ENCODE measurements at places on chromosomes 16 and 17. TPM values are rescaled to one million over a fixed set of nuclear protein-coding genes. Genes with fewer than 3 reads are reported as not detected.

- DNase-seq: no peak
Measured at GRCh38 chr17:4710693-4711634, 532 bp downstream of the ARRB2 start.

AOC2 gene
- polyA plus RNA-seq: 1.5 TPM

GRCh38 chr16:10895053-10895946 lies 18.3 kb downstream of the CIITA start:
- peak; percentile 77 for DNase-seq

AP2B1 gene
- polyA plus RNA-seq: 143 TPM

- no peak for DNase-seq
Measured at GRCh38 chr17:82962163-82962720, 117.2 kb upstream of the METRNL start.

PRSS53 gene
- polyA plus RNA-seq: 1.3 TPM

DNA sequence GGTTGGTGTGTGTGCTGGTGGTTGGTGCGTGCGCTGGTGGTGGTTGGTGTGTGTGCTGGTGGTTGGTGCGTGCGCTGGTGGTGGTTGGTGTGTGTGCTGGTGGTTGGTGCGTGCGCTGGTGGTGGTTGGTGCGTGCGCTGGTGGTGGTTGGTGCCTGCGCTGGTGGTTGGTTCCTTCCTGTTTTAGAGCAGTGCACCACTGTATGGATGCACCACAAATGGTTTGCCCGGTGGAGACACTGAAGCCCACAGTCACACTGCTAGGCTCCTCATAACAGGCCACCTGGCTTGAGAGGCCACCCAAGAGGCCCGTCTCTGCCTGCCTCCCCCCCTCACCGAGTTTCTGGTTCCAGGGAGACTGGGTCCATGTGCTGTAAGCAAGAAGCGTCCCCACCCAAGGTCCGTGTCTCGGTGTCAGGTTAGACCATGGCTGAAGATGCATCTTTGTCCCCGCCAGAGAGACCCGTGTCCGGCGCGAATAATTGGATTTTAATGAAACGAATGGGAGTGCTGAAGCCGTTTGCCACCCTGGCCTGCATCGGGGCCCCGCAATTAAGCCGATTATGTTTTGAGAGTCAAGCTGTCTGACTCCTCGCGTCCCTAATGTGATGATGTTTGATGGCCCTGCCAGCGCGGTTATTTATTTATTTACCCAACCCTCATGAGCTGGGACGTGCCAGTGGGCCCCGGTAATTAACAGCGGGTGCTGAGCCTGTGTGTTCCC lies 161.3 kb upstream of the GSE1 start:
- DNase-seq: no peak

NHERF1 gene
- 163 TPM for polyA plus RNA-seq

DNA sequence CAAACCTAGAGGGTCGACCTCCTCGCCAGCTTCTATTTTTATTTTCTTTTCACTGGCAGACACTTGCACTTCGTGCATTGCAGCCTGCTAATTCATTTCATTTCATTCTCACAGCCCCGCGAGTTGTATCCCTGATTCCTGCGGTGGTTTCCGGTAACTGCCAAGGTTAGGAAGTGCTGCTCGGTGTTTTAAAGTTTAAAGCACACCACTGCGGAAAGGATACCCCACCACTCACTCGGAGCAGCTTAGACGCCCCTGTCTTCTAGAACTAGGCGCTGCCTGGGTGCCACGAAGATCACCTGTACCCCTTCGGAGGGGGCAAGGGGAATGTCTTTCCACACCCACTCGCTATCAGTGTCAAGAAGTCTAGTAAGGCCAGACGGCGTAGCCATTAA lies 509 bp downstream of the CNEP1R1 start:
- peak; percentile 28 for DNase-seq

DNA sequence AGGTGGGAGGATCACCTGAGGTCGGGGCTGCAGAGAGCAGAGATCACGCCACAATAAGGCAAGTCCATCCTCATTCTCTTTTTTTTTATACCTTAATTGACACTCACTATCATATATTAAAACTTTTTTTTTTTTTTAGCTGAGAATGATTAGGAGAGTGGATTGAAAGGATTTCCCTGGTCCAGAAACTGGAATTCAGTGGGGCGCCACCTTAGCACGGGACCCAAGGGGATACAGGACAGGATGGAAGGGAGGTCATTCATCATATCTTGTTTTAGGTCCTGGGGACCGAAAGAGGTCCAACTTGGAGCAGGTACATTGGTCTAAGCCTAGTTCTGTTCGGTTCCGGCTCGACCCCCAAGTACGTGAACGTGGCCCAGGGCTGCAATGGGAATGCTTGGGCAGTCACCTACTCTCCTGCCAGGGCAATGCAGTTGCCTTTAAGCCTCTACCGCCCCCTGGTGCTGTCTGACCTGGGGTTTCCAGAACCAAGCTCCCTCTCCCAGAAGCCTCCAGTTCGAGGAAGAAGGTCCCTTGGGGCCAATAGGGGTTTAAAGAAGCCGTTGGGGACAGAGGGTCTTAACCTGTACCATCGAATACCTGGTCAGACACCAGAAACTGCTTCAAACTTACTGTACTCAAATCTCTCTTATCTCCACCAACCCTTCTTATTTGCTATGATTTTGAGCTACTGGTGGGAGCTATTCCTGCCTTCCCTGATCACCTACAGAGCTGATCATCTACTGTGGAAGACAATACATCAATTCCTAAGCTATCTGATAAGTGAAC lies 19.9 kb upstream of the GPATCH8 start:
- no peak for DNase-seq

EPN3 gene
- 9.5 TPM for polyA plus RNA-seq

ACD gene
- 23.9 TPM for polyA plus RNA-seq

DNA sequence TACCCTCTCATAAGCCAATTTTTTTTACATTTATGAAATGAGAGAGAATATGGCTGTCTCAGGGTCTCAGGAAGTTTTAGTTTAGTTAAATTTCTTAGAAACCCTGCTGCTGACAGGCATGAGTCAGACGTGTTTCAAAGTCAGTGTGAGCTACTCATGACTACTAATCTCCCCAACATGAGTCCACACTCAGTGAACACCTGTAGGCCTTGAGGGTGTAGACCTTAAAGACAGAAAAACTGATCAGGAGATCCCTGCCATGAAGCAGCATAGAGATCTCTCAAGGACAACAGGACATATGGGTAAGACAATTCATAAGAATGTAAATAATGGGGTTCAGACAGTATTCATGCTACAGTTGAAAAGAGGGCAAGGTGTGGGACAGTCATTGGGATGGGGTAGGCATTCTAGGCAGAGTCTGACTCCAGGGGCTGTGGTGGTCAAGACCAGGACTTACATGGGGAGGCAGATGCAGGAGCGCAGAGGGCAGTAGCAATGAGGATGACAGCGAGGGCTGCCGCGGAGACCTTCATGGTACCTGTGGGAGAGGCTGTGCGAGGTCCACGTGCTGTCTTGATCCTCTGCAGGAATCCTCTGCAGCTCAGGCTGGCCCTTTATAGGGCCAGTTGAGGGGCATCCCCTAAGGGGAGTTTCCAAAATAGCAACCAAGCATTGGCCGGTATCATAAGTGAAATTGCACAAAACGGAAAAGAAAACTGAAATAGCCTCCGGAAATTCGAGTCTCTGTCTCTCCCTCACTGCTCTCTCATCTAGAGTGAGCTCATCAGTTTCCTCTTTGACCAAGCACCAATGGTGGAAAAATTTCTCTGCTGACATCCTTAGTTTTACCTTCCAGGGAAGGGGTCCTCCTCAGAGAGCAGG lies at the start of gene CCL5:
Gene CCL5 (minus strand): TSS at position 588 of the 882 bp plus-strand sequence.
- DNase-seq: no peak

GRCh38 chr17:37648555-37648954 lies 5.3 kb upstream of the DDX52 start:
- DNase-seq: no peak

- no peak for DNase-seq
Measured at GRCh38 chr17:79132271-79133064, 57.8 kb downstream of the ENGASE start.

DNA sequence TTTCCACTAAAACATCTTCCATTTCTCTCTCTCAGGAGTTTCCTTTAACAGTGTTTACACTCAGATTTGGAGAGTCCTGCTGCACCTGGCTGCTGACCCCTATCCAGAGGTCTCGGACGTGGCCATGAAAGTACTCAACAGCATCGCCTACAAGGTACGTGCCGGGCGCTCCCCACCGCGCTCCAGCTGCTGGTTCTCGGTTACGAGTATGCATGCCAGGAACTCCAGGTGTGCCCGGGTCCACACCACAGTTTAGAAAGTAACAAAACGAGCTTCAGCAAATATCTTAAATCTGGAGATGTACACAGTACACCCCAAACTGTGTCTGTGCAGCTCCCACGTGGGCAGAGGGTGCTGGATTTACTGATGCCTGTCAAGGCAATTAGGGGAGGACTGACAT lies 82.9 kb upstream of the CHMP6 start:
- DNase-seq: no peak

DNA sequence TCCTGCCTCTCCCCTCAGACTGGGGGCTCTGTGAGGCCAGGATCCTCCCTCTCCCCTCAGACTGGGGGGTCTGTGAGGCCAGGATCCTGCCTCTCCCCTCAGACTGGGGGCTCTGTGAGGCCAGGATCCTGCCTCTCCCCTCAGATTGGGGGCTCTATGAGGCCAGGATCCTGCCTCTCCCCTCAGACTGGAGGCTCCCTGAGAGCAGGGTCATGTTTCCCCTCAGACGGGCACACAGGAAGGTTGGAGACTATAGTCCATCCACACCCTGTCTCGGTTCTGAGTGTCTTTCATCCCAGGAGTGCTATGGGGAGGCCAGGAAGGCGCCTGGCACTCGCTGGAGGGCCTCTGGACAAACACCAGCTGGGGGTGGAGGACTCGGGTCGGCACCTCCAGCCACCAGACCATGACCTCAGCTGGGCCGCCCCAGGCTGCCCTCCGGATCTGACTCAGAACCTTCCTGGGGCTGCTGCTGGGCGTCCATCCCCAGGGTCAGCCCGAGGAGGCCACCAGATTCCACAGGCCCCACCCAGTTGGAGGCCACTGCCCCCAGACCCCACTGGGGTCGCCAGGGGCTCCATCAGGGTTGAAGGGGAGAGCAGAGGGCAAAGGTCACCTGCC lies 21.9 kb upstream of the DLX4 start:
- DNase-seq: no peak

NSF gene
- 37.9 TPM for polyA plus RNA-seq

GRCh38 chr17:37446027-37446426 lies 39.3 kb downstream of the TADA2A start:
- no peak for DNase-seq

DNA sequence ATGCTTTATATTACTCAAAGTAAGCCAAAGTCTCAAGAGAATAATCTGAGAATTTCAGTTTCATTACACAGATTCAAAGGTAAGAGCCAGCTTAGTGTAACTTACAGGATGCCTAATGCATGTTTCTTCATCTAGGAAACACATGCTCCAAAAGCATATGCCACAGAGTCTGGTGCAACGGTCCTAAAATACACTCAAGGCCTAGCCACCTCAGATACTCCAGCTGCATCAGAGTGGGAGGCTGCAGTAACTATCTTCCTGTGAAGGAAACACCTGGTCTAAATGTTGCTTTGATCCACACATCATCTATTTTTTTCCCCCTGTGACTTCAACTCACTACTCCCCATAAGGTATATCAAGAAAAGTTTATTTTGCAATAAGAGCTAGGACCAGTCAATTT lies 51.6 kb upstream of the CORO6 start:
- no peak for DNase-seq

ZNF267 gene
- polyA plus RNA-seq: 13.8 TPM

ALOXE3 gene
- not detected for polyA plus RNA-seq

ZG16 gene
- 0.08 TPM for polyA plus RNA-seq

DNA sequence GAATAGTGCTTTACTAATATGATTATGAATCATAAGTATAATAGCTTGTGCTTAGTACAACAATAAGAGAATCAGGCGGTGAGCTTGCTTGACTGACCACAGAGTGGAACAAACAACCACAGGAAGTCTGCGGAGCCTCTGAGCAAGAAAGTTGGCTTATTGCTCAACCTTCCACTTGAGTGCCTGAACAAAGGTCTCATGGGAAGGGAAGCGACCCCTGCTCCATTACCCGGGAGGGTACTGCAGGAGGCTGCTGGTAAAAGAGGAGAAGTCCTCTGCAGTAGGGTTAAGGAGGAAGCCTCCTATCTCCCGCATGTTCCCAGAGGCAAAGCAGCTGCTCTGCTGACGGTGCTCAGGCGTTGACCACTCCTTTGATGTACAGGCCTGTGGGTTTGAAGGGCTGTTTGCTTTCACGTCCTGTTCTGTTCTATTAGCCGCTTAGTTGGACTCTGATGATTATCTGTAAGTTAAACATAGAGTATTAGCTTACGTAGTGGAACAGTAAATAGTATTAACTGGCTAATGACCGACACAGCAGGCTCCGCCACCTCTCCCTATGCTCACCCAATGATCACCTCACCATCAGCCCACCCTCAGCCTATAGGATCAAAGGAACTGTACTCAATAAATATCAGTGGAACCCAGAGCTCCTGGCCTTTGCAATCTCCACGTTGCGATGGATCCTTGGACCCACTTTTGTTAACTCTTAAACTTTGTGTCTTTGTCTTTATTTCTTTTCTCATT lies 17.5 kb downstream of the ALOX15B start:
- DNase-seq: no peak

MYLK3 gene
- 1.7 TPM for polyA plus RNA-seq

GRCh38 chr17:50877838-50878237 lies 11.7 kb upstream of the TOB1 start:
- no peak for DNase-seq

CEP112 gene
- polyA plus RNA-seq: 16.5 TPM

DNA sequence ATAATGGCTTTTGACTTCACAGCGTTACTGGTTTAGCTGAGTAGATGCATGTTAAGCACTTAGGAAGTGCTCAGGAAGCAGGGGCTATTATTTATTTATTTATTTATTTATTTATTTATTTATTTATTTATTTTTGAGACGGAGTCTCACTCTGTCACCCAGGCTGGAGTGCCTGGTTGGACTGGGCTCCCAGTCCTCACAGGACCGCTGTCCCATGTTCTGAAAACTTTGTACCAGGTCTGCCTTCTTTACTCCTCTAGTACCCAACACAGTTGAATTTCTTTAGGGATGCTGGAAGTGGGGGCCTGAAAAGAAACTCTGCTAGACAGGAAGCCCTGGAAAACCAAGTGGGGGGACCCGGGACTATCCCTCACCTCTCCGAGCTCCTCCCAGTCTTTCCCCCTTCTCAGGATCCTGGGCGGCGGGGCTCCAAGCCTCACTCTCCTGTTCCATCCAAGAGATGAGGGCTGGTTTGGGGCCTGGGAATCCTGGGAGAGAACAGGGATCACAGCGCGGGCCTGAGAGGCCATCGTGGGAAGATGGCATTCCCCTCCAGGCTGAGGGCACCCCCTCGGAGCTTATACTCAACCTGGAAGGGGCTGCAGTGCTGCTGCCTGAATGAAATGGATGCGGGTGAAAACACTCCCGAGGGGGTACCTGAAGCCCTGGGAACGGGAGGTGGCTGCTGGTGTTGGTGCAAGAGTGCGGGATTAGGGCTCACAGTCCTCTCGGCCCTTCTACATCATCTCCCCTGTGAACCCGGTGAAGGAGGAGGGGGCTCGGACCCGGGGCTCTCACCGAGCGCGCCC lies 674 bp downstream of the ZNF688 start:
- DNase-seq: peak; percentile 44

TBC1D3I gene
- 0.57 TPM for polyA plus RNA-seq

ALOX12B gene
- polyA plus RNA-seq: 1.1 TPM

ZFHX3 gene
- 24.3 TPM for polyA plus RNA-seq

- no peak for DNase-seq
Measured at GRCh38 chr16:20051147-20051546, 22.5 kb downstream of the GPR139 start.

CCL7 gene
- polyA plus RNA-seq: not detected

GRCh38 chr16:1379304-1380076 lies 27.8 kb downstream of the GNPTG start:
- DNase-seq: peak; percentile 29

GRCh38 chr16:88681084-88681680 lies 5.1 kb downstream of the SNAI3 start:
- no peak for DNase-seq

- no peak for DNase-seq
Measured at GRCh38 chr16:81357711-81358260, 43.0 kb downstream of the GAN start.
